ENCODE measurements at places on chromosomes 13 and 19.

DNA sequence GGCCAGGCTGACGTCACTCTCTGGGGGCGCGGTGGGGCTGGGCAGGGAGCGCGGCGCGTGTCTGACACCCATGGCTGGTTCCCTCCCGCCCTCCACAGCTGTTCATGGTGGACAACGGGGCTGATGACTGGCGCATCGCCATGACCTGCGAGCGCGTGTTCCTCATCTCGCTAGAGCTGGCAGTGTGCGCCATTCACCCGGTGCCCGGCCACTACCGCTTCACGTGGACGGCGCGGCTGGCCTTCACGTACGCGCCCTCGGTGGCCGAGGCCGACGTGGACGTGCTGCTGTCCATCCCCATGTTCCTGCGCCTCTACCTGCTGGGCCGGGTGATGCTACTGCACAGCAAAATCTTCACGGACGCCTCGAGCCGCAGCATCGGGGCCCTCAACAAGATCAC, 14.7 kb downstream of the KCNN1 start:
- no peak for DNase-seq

- no peak for DNase-seq
Observed at GRCh38 chr13:112569821-112570220, 18.1 kb downstream of the TUBGCP3 start.

GRCh38 chr19:28633319-28634018, 579.5 kb downstream of the UQCRFS1 start:
- peak; percentile 56 for DNase-seq

DNA sequence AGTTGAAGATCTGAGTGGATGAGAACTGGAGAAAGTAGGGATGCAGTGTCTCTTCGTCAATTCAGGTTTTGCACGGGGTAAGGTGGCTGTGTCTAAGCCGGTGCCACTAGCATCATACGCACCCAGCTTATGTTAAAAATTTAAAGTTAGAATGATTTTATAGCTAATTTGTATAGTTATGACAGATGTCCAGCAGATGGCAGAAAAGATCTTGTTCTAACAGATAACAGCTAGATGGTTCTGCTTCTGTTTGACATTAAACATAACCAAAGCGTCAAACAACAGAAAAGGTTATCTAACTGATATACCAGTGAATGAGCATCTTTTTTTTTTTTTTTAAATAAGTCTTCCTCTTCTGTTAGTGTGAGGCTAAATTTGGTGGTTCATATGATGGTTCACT, 18.8 kb upstream of the EDDM13 start:
- DNase-seq = peak; percentile 94

- peak; percentile 36 for DNase-seq
Observed at GRCh38 chr13:50676602-50677001, 166.9 kb downstream of the DLEU7 start.

DNA sequence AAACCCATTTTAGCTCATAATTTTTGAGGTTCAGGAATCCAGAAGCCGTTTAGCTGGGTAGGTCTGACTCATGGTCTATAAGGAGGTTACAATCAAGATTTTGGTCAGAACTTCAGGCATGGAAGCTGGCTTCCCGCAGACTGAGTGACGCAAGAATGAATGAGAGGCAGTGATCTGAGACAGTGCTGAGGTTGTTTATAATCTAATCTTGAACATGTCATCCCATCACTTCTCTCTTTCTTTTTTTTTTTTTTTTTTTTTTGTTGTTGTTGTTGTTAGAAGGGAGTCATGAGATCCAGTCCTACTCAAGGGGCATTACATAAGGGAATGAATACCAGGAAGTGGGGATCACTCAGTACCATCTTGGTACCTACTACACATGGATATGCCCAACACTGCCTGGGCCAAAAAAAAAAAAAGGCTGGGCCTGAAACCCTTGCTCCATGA, 217.4 kb downstream of the DLEU7 start:
- peak; percentile 57 for DNase-seq

DNA sequence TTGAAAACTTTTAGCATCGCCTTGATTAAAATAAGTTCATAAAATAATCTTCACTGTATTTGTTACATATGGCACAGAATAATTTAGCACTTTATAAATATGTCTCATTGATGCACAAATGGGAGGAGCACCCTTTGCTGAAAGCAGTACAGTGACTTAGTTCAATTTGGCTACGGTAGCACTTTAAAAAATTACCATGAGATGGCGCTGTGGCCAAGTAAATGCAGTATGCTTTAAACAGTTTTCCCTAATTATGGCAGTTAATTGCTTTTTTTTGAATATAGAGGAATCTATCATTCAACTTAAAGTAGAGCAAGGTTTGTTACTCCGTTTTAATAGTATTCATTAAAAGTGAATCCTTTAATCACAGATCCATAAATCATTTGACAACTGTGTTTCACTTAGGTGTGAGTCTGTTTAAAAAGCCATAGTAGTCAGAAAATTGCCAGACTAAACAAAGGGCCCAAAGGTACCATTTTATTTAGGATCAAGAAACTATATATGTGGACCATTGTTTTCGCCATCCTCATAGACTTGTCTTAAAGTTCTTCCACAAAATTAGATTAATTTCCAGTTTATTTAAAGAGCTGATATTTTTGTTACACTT, 34.7 kb upstream of the ESD start:
- DNase-seq = peak; percentile 74

DNA sequence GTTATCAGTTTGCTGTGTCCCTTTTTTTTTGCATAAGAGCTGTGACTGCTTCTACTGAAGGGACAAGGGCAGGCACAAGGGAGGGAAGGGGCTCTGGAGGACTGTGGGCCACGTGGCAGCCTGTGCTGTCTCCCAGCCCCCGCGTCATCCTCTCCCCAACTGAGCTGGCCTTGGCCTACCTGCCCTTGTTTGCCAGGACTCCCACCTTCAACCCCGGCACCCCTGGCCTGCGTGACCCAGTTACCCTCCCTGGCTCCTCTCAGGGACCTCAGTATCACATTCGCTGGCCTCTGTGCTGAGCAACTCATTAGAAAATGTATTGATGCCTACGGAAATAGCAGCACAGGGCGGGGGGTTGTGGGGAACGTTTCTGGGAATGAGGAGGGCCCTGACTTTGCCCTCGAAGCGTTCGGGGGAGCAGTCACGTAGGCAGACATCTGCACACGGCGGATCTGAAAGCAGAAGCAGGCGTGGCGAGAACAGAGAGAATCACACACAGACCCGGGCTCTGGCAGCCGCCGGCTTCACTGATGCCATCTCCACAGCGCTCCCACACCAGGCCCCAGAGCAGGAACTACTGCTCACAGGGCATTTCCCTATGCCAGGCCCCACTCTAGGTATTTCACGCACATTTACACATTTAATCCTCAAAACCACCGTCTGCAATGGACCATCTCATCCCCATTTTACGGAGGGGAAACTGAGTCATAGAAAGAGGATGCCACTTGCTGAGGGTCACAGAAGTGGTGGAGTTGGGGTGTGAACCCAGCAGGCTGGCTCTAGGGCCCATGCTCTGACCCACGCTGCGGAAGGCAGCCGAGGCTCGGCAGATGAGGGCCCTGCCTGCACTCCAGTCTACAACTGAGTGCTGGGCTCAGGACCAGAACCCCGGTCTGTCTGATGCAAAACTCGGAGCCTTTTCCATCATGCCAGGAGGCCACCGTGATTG, 5.7 kb upstream of the ATF5 start:
- DNase-seq = no peak
